ENCODE measurements at places on chromosomes 2 and 18. TPM values are rescaled to one million over a fixed set of nuclear protein-coding genes. Genes with fewer than 3 reads are reported as not detected.

DNA sequence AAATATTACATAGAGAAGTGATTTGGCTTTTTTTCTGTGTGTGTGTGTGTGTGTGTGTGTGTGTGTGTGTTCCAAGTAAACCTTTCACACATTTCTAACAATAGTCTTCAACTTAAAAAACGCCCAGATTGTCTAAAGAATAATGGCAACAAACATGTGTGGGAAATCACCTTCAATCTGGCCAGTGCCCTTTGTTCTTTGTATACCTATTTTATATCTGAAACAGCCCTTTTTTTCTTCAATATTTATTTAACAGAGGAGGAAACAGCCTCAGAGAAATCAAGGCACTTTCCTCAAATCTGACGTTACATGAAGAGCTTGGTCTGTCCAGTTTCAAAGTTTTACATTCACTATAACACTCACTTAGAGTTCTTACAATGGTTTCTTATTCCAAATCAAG, 25.3 kb downstream of the CCDC195 start:
- DNase-seq: no peak

GRCh38 chr2:219025637-219026585, 15.4 kb downstream of the CFAP65 start:
- DNase-seq: no peak

- no peak for DNase-seq
Measured at GRCh38 chr2:170533156-170533555, 182.0 kb upstream of the SP5 start.

- DNase-seq: no peak
Measured at GRCh38 chr2:218979846-218980734, 4.9 kb downstream of the FEV start.

DNA sequence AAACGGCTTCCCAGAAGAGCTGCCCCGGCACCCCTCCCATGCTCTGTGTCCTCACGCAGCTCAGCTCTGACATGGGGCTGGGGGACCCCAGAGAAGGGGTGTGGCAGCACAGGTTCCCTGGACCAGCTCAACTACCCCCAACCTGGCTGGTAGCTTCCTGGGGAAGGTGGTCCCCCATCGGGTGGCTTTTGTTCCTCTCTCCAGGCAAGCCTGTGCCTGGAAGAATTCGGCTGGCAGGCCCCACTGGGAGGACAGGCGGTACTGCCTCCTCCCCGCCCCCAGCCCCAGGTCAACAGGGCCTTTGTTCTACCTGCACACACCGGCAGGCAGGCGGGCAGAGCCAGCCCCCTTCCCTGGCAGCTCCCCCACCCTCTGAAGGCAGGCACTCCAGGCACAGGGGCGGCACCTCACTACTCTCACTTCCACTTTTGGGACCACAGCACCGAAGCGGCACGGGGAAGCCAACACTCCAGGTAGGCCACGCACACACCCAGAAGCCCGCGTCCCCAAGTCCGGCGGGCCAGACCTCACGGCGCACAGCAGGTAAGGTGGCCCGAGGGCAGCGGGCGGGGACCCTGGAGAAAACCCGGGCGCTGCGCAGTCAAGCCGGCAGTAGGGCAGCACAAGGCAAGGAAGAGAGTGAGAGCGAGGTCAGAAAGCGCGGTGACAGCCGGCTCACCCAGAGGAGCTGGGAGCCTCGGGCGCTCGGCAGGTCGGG, 1.3 kb downstream of the HS6ST1 start:
- no peak for DNase-seq

DNA sequence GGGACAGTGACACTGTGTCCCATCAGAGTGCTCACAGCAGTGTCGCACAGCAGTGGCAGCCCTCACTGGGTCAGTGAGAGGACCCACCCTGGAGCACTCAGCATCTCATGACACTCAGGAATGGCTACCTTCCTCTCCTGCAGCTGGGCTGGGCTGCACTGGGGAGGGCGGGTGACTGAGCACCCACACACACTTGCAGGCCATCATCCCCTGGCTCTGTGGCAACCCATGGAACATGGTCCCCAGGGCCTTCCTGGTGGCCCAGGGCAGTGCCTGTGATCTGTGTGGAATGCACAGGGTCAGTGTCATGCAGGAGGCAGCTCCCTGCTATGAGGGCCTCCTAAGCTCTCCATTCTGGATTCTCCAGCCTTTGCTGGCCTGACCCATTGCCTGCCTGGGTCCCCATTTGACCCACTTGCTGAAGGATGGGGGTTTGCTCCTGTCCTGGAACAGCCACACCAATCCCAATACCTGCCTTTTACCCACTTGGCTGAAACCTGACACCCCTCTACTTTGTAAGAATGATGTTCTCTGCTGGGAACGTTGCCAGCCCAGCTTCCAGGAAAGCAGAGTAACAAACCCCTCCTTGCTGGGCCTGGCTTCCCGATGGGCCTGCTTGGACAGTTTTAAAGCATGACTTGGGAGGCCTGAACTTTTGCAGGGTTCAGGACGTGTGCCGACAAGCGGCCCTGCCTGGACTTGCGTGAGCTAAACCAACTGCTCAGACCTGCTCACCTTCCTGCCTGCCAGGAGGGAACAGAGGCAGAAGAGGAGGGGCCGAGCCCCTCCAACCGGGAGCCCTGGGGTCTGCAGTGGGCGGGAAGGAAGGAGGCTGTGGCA, 13.7 kb downstream of the HS6ST1 start:
- DNase-seq: peak; percentile 100

DNA sequence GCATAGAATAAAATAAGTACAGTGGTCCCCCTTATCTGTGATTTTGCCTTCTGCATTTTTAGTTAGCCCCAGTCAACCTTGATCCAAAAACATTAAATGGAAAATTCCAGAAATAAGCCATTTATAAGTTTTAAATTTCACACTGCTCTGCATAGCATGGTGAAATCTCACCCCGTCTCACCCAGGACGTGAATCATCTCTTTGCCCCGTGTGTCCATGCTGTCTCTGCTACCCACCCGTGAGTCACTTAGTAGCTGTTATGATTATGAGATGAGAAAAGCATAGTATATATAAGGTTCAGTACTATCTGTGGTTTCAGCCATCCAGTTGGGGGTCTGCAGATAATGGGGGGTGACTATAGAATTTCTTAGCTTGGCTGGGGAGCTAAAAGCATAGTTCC, 67.3 kb downstream of the RHBDD1 start:
- no peak for DNase-seq

DNA sequence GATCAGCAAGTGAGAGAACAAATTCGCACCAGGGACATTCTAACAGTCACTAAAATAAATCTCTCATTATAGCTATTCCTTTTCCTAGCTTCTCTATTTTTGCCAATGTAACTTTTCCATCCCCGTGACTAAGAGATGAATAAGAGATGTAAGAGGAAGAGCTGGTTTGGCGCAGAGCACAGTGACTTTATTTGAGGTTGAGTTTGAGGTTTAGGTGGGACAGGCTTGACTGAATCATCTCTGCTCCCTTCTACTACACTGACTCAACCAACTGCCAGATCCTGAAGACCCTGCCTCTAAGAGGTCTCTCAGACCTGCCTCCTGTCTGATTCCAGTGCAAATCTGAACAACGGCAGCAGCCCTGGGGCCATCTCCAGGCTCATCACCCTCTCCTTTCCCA, 28.0 kb downstream of the RFX8 start:
- DNase-seq: peak; percentile 59

GRCh38 chr2:20759487-20759886, 63.4 kb downstream of the LDAH start:
- DNase-seq: no peak

DARS1 gene
- polyA plus RNA-seq: 78.3 TPM

DCDC2C gene
- polyA plus RNA-seq: not detected

DYNAP gene
- polyA plus RNA-seq: 0.07 TPM

PROKR1 gene
- not detected for polyA plus RNA-seq
